ENCODE measurements at places on chromosomes 5 and 9.

GRCh38 chr9:23717505-23717904 lies 108.5 kb downstream of the ELAVL2 start:
- DNase-seq = no peak

DNA sequence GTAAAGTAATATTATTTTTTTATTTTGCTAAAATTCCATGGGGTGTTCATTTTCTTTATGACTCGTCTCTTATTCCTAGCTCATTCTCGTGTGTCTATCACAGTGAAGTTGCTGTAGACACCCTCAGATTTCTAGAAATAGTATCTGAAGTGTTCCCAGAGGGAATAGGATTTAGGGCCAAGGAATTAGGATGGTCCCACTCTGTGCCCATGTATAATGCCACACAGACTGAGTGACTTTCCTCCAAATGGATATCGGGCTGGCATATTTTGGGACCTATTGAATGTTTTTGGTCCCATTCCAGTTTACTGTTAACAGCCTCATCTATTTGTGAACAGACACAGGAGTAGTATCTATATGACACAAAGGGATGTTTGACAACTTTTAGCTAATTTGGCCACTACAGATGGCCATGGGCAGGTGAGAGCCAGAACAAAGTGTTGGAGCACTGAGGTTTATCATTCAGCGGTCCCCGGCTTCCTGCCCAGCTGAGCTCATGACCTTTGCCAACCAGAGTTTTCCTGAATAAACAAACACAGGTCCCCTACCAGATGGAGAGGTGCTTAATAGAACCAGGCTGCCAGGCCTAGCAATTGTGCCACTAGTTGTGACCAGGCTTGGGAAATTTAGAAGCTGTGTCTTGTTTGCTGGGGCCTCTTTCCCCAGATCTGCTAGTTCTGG lies 46.9 kb downstream of the MAP1B start:
- DNase-seq = no peak

DNA sequence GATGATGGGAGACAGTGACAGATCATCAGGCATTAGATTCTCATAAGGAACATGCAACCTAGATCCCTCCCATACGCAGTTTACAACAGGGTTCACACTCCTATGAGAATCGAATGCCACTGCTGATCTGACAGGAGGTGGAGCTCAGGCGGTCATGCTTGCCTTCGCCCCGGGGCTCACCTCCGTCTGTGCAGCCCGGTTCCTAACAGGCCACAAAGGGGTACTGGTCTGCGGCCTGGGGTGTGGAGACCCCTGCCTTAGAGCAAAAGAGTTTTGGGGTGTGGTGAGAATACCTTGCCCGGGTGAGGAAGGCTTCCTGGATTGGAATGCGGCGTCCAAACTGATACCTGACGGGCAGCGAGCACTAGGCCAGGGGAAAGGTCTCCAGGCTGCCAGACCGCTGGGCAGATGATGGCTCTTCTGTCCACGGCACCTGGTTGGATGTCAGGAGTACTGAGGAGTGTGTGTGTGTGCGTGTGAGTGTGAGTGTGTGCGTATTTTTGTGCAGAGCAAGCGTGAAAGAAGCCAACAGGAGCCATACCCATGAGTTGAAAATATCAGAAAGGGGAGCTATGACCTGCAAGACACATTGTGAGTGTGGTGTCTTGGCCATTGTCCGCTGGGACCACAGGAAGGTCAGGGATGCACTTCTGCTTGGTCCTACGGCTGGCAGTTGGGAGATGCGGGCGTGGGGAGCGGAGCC lies 55.4 kb downstream of the ACER2 start:
- no peak for DNase-seq

DNA sequence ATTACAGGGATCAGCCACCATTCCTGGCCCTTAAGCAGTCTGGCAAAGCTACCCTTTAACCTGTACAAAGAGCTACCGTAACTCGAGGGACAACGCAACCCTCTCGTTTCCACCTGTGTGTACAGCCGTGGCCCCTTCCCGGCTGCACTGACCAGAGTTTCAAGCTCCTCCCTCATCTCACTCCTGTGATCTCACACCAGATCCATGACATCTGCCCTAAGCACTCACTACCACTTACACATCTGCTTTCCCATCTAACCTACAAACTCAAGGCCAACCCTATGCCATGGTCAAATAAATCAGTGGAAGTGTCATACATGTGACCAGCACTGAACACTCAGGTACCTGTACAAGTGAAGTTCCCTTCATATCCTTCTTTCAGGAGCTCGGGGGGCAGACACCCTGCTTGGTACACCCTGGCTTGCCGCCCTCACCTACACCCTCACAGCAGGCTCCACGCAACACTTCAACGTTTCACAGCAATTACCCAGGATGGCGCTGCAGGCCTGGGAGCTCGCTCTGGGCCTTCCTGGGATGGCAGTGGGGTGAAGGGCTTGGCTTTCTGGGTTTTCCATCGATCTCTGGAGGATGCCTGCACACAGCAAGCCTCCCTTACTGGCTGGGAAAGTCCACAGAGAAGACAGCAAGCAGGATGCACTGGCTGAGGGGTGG lies 61.7 kb downstream of the PRRT1B start:
- no peak for DNase-seq

GRCh38 chr5:31095796-31096195 lies 97.7 kb upstream of the CDH6 start:
- no peak for DNase-seq

DNA sequence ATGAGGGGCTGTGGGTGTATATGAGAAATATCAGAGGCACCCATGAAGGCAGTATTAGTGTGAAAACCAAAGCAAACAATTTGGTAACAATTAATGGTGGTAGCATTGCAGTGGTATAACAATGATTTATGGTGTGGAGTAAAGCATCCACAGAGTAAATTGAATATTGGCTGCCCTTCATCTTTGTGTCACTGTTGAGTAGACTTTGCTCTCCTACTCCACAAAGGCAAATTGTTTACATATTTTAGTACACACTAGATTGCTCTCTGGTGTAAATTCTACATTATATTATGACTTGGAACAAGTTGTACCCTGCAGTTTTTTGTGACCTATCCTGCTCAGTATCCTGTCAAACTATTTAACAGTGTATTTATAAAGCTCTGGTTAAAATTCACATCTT lies 455.5 kb upstream of the RORB start:
- no peak for DNase-seq

- DNase-seq = no peak
Measured at GRCh38 chr9:93601666-93602065, 25.3 kb downstream of the PHF2 start.

GRCh38 chr5:152349683-152350526 lies 55.2 kb downstream of the NMUR2 start:
- DNase-seq = peak; percentile 32

Data from NCI-H460 (cell line).